Activated naive CD4-positive, alpha-beta T cell treated with anti-CD3 and anti-CD28 coated beads, Interleukin-2, amount 50 U/mL, for 16 hours (primary cell): ENCODE measurements at places on chromosomes 4 and X.

DNA sequence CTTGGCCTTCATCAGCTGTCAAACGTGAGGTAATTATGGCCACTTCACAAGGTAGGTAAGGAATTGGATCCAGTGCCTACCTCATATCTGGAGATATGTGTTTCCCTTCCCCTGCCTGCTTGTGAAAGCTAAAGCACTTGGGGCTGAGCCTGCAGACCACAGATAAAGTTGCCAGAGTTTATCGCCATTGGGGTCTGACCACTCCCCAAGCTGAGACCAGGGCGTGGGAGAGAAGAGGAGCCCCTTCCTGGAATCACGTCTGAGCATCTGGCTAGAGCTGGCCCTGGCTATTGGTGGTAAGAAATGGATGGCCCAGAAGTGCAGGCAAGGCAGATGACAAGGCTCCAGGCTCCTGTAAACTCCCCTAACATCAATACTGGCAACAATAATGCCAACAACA lies 2.7 kb downstream of the ALAS2 start:
- DNase-seq = no peak

GRCh38 chr4:7359400-7360062 lies 75.2 kb downstream of the PSAPL1 start:
- no peak for DNase-seq

DNA sequence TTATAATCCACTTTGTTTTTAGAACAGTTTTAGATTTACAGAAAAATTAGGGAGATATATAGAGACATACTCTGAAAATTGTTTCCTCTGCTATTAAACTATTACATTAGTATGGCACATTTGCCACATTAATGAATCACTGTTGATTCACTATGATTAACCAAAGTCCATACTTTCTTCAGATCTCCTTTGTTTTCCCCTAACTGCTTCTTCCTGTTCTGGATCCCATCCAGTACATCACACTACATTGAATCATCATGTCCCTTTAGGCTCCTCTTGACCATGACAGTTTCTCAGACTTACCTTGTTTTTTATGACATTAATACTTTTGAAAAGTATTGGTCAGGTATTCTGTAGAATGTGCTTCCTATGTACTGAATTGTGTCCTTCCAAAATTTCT lies 109.2 kb upstream of the EDNRA start:
- DNase-seq = no peak

DNA sequence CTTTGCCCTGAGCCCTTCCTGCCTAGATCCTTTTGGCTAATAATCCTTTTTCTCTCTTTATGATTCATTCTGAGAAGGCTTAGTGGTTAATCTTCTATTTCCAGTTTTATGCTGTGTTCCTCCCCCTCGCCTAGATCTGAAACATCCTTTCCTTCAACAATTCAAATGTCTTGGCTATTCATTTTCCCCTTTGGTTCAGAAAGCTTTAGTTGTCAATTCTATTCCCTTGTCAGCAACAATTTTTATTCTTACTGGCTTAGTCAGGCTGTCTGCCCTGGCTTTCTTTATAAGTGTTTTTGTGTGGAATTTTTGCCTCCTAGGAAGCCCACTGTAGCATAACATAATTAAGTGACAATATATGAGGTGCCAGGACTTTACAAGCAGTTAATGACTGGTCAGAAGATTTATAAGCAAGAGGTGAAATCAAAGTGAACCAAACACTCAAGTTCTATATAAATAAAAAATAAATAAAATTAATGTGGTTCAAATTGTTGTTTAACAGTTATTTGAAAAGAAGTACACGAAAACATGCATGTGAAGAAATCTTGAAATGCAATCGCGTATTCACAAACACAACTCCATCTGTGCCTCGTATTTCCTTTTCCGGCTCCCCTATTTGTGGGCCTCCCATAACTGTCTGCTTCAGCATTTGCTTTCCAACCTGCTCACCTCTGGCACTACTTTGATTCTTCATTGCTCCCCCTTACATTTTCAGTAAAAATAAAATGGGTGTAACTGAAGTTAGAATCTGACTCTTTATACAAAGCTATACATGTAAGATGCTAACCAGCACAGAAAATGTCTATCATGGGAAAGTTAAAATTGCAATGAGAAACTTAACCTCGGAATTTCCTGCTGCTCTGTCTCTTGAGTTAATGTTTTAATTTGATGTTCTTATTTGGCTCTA lies 235.4 kb downstream of the SPRY1 start:
- no peak for DNase-seq

- no peak for DNase-seq
Measured at GRCh38 chr4:181216501-181216900, 1026.7 kb upstream of the TENM3 start.

GRCh38 chr4:72319601-72320021 lies 249.4 kb downstream of the ADAMTS3 start:
- DNase-seq = no peak

DNA sequence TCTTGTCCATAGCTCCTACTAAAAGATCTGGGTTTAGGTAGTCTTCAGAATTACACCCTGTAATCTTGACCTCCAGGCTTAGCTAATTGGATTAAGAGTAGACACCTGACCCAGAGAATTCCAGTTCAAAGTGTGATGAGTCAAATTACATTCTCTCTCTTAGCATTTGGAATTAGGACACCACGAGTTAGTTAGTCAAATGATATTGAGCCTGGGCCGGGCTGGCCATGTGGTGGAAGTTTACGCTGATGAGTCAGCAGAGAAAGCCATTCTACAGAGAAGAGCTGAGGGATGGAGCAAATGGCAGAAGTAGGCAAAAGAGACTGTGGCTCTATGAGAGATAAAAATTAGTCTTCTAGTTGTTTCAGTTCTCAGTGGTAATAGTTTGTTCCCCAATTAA lies 31.1 kb downstream of the CEP44 start:
- DNase-seq = no peak

DNA sequence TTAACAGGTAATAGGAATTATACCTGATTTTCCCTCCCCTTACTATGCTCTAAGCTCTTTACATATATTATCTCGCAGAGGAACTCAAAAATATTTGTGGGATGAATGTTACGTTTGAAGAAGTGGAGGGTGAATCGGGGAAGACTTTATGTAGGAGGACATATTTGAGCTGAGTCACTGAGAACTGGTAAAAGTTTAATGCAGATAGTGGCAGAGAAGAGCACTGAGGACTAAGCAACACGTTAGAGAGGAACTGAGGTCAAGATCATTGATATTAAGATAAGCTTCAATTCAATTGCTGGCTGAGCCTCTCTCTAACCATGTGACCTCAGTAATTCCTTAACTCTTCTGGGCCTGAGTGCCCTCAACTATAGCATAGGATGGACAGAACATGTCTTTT lies 26.4 kb upstream of the ELOVL6 start:
- DNase-seq = no peak

- no peak for DNase-seq
Measured at GRCh38 chr4:86493460-86493859, 100.7 kb upstream of the PTPN13 start.

- no peak for DNase-seq
Measured at GRCh38 chrX:2188330-2188792, 312.4 kb downstream of the DHRSX start.

- DNase-seq = no peak
Measured at GRCh38 chr4:150944660-150945059, 70.4 kb downstream of the LRBA start.

- DNase-seq = no peak
Measured at GRCh38 chr4:122759639-122760310, 27.3 kb downstream of the BBS12 start.

- no peak for DNase-seq
Measured at GRCh38 chr4:154485127-154485773, 6.3 kb downstream of the DCHS2 start.

DNA sequence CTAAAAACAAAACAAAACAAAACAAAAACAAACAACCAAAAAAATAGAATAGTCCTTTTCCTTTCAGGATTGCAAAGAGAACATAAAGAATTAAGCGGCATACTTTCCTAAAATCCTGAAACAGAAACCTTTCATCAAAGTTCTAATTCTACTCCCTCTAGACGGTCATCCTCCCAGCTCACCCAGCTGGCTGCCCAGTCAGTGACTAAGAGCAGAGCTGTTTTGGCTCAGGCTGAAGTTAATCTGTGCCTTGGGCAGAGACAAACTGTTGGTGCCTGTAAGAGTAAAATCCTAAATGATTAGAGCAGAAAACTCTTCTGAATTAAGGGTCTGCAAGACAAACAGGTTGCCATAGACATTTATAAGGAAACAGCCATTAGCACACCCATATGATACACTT lies 17.6 kb upstream of the WAS start:
- no peak for DNase-seq

- no peak for DNase-seq
Measured at GRCh38 chrX:10569946-10570345, 50.4 kb downstream of the MID1 start.
